ENCODE measurements at places on chromosomes 1 and 21.
A peak's percentile ranks its signal among the peaks of the same experiment; 100 is the strongest.

DNA sequence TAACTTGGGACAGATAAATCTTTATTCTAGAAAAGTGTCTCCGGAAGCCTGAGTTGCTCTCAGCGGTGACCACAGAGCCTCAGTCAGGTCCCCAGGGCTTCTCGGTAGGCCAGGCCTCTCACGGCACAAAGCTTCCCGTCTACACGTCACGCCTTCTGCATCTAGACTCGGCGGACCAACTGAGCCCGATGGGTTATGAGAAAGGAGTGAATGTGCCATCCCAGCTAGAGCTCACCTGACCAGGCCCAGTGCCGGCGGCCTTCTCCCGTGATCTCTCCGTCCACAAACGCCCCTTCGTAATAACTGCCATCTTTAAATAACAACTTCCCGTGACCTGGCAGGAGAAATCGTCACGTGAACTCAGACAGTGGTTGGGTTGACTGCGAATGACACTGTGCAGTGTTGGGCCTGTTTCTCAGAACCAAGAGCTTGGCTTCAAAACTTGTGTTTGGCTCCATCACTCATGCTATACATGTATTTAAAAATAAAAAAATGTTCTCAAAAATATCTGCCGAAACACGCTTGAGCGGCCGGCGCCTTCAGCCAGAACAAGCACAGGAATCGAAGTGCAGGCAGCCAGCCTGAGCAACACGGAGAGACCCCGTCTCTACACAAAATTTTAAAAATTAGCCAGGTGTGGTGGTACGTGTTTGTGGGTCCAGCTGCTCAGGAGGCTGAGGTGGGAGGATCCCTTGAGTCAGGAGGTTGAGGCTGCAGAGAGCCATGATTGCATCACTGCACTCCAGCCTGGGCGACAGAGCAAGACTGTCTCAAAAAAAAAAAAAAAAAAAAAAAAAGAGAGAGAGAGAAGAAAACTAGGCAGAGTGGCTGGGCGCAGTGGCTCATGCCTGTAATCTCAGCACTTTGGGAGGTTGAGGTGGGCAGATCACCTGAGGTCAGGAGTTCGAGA lies 3.1 kb downstream of the MORN1 start:
- H3K27ac ChIP-seq, result no peak overlapping the region
- no peak overlapping the region for H3K4me3 ChIP-seq
- peaks cover 10% of the 10 kb centered on the region for H3K4me1 ChIP-seq
- H3K27me3 ChIP-seq, result no peaks in the 10 kb centered on the region
- DNase-seq, result no peak

- no peak overlapping the region for H3K4me3 ChIP-seq
- DNase-seq, result no peak
- H3K27ac ChIP-seq, result no peak overlapping the region
- H3K36me3 ChIP-seq, result no peaks in the 10 kb centered on the region
- H3K27me3 ChIP-seq, result no peaks in the 10 kb centered on the region
These were observed 264.9 kb downstream of the DYRK1A start for GRCh38 chr21:37631319-37632117.

DNA sequence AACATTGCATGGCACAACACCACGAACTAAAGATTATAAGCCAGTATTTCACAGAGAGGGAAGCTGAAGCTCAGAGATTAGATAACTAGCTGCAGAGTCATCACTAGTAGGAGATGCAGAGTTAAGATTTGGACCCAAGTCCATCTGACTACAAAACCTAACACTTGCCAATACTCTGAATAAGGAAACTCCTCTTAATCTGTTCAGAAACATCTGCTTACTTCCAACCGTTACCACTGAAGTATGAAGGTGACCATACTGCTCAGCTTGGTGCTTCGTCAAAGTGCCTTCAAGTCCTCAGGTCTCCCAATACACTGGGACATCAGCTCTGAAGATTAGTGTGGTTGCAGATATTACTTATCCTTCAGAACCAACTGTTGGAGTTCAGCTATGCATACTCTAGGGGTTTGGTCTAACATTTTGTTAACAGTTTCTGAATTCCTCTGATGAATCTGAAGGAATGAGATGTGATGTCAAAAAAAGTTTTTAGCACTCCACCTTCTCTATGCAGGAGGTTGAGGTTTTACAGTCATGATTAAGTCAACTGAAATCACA lies 179.6 kb downstream of the TPR start:
- no peaks in the 10 kb centered on the region for H3K36me3 ChIP-seq
- no peak for DNase-seq
- H3K4me3 ChIP-seq, result no peak overlapping the region
- H3K27me3 ChIP-seq, result no peaks in the 10 kb centered on the region
- no peak overlapping the region for H3K27ac ChIP-seq
- no peaks in the 10 kb centered on the region for H3K4me1 ChIP-seq

GRCh38 chr1:27567146-27567526 lies 36.8 kb downstream of the AHDC1 start:
- no peak overlapping the region for H3K4me3 ChIP-seq
- peak overlapping the region; percentile 96 for H3K27ac ChIP-seq
- no peaks in the 10 kb centered on the region for H3K27me3 ChIP-seq

- no peak overlapping the region for H3K27ac ChIP-seq
- no peak for DNase-seq
- H3K27me3 ChIP-seq, result no peaks in the 10 kb centered on the region
- no peaks in the 10 kb centered on the region for H3K36me3 ChIP-seq
These were observed 28.8 kb downstream of the SERBP1 start for GRCh38 chr1:67401443-67401842.

DNA sequence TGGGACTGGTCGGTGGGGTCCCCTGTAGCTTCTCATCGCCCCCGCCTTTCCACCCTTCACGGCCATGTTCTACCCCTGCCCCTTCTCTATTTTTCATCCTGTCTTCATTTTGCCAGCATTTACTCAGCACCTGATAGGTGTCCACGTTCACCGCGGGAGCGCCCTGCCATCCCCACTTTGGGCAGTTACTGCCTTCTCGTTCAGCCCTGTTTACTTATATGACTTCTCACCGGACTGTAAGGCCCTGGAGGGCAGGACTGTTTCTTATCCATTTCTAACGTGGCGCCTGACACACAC lies 380 bp downstream of the MFN2 start:
- no peak for DNase-seq
- peak overlapping the region; percentile 93 for H3K27ac ChIP-seq
- H3K36me3 ChIP-seq, result peaks cover 5% of the 10 kb centered on the region
- H3K4me3 ChIP-seq, result peak overlapping the region; percentile 85
- no peaks in the 10 kb centered on the region for H3K4me1 ChIP-seq
- H3K27me3 ChIP-seq, result no peaks in the 10 kb centered on the region

DNA sequence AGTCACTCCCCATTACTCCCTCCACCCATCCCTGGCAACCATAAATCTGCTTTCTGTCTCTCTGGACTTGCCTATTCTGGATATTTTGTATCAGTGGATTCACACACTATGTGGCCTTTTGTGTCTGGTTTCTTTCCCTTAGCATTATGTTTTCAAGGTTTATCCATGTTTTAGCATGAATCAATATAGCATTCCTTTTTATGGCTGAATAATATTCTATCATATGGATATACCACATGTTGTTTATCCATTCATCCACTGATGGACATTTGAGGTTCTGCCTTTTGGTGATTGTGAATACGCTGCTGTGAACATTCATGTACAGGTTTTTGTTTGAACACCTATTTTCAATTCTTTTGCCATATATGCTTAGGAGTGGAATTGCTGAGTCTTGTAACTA lies 140.4 kb downstream of the ZMYM4 start:
- H3K4me1 ChIP-seq, result no peaks in the 10 kb centered on the region
- no peak overlapping the region for H3K27ac ChIP-seq
- no peak for DNase-seq
- H3K36me3 ChIP-seq, result no peaks in the 10 kb centered on the region

DNA sequence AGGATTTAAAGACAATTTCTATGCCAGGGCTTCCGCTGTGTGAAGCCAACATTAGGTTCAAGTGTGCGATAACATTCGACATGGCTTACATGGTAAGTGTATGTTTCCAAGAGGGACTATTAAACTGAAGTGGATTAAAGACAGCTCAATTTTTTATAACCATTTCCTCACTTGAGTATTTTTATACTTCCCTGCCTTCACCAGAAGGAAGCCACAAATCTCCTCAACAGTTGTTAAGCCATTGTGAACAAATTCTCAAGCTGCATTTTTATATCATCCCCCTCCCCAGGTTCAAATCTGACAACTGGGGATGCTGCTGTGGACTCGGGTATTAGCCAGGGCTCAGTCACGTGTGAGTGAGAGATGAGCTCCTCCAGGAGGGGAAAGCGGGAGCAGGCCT lies 116.3 kb downstream of the RHOU start:
- H3K4me3 ChIP-seq, result no peak overlapping the region
- no peak for DNase-seq
- no peak overlapping the region for H3K27ac ChIP-seq
- no peaks in the 10 kb centered on the region for H3K4me1 ChIP-seq
- H3K27me3 ChIP-seq, result no peaks in the 10 kb centered on the region
- H3K36me3 ChIP-seq, result no peaks in the 10 kb centered on the region

GRCh38 chr1:112388436-112388835 lies 7.6 kb upstream of the CTTNBP2NL start:
- no peak overlapping the region for H3K4me3 ChIP-seq
- H3K4me1 ChIP-seq, result peaks cover 5% of the 10 kb centered on the region

GRCh38 chr1:54475357-54475881 lies 69.2 kb upstream of the SSBP3 start:
- no peak for DNase-seq
- no peak overlapping the region for H3K27ac ChIP-seq
- peak overlapping the region; percentile 29 for H3K4me3 ChIP-seq
- H3K4me1 ChIP-seq, result peaks cover 13% of the 10 kb centered on the region
- no peaks in the 10 kb centered on the region for H3K36me3 ChIP-seq

GRCh38 chr21:41322496-41323382 lies 6.1 kb downstream of the FAM3B start:
- H3K36me3 ChIP-seq, result no peaks in the 10 kb centered on the region
- no peak overlapping the region for H3K4me3 ChIP-seq
- H3K27me3 ChIP-seq, result peaks cover under 1% of the 10 kb centered on the region
- H3K4me1 ChIP-seq, result no peaks in the 10 kb centered on the region
- no peak overlapping the region for H3K27ac ChIP-seq

DNA sequence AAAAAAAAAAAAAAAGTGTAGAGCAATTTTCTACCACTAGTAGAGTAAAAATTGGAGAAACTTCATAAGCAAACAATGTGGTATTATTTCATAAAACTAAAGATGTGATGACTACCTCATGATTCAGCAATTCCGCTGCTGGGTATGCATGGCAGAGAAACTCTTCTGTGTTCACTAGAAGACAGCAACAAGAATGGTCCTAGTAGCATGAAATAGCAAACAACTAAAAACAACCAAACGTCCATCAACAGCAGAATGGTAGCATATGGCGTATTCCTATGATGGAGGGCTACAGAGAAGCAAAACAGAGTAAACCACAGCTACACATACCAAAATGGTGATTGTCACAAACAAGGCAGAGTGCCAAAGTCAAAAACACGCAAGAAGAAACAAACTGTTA lies 18.9 kb downstream of the HTR1D start:
- H3K4me1 ChIP-seq, result peaks cover 15% of the 10 kb centered on the region
- H3K4me3 ChIP-seq, result no peak overlapping the region
- no peaks in the 10 kb centered on the region for H3K36me3 ChIP-seq
- H3K27ac ChIP-seq, result no peak overlapping the region
- no peaks in the 10 kb centered on the region for H3K27me3 ChIP-seq

DNA sequence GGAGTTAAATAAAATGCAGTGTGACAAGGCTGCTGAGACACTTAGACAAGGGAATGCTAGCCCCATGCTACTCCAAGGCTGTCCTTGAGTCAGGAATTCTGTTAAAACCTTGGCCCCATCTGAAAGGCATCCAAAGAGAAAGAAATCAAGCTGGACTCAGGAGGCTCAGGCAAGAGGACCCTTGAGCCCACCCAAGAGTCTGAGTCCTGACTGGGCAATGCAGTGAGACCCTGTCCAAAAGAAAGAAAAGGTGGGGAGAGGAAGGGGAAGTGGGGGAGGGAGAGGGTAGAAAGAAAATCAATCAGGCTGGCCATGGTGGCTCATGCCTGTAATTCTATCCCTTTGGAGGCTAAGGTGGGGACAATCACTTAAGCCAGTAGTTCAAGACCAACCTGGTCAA lies 26.7 kb downstream of the CLSTN1 start:
- H3K27ac ChIP-seq, result no peak overlapping the region
- no peaks in the 10 kb centered on the region for H3K27me3 ChIP-seq
- no peaks in the 10 kb centered on the region for H3K36me3 ChIP-seq
- no peak overlapping the region for H3K4me3 ChIP-seq
- no peak for DNase-seq

GRCh38 chr1:234613128-234613875 lies 3.3 kb upstream of the IRF2BP2 start:
- peaks cover 8% of the 10 kb centered on the region for H3K36me3 ChIP-seq
- H3K27me3 ChIP-seq, result no peaks in the 10 kb centered on the region
- no peak overlapping the region for H3K4me3 ChIP-seq
- peaks cover 68% of the 10 kb centered on the region for H3K4me1 ChIP-seq
- DNase-seq, result no peak

GRCh38 chr21:44803651-44804050 lies 2.0 kb upstream of the UBE2G2 start:
- no peak overlapping the region for H3K27ac ChIP-seq
- no peak for DNase-seq
- H3K4me3 ChIP-seq, result no peak overlapping the region
- peaks cover 7% of the 10 kb centered on the region for H3K36me3 ChIP-seq
- H3K4me1 ChIP-seq, result peaks cover 4% of the 10 kb centered on the region

DNA sequence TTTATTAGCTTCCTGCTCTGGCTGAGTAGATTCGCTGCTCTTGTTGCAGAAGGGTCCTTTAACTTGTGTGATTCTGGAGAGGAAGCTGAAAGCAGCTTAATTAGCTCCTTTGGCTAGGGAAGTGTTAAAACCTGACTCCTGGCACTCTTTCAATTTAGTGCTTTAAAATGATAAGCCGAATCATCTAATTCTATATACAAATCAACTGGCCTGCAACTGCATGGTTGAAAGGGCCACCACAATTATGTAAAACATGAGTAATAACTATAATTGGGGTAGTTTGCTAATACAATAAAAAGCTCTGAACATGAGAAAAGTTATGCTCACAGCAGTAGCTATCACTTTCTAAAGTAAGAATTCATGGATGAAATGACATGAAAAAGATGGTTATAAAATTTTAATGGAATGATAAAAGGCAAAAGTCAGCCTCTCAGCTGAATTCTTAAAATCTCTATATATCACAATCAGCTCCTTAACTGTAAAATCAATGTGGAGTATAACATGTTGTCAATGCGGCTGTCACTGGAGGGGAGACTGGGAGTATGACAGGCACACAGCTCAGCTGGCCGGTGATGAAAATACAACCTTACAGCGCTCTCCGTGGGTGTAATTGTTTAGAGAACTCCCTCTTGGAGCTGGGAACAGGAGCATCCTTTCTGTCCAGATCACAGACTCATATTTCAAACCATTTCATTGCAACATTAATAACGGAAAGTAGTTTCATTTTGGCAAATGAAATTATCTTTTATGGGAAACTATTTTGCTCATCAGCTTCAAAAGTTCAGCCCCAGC lies 324.4 kb downstream of the KCTD3 start:
- no peak overlapping the region for H3K27ac ChIP-seq
- no peak for DNase-seq
- H3K4me1 ChIP-seq, result no peaks in the 10 kb centered on the region
- H3K27me3 ChIP-seq, result no peaks in the 10 kb centered on the region

DNA sequence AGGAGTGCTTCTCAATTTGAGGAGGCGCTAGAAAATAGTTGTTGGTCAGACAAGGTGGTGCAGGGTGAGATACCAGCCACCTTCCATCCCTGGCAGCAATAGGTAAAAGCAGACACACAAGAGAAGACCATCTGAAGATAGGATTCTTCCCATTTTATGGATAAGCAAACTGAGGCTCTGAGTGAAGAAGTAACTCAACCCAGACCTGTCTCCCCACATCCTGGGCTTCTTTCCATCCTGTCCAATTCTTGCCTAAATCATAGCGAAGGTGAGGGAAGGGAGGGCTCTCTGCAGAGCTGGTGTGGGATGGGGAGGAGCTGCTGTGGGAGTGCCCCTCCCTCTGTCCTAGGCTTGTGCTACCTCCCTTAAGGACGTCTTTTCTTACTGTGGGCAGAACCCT lies 11.3 kb upstream of the KDF1 start:
- H3K27me3 ChIP-seq, result peaks cover 10% of the 10 kb centered on the region
- no peak overlapping the region for H3K27ac ChIP-seq
- H3K36me3 ChIP-seq, result no peaks in the 10 kb centered on the region
- H3K4me1 ChIP-seq, result no peaks in the 10 kb centered on the region
- no peak overlapping the region for H3K4me3 ChIP-seq

Measured in tibial nerve (tissue), 4 donors.